HT-29 (cell line): ENCODE measurements at places on chromosomes 16 and 17.
A peak's percentile ranks its signal among the peaks of the same experiment; 100 is the strongest.

DNA sequence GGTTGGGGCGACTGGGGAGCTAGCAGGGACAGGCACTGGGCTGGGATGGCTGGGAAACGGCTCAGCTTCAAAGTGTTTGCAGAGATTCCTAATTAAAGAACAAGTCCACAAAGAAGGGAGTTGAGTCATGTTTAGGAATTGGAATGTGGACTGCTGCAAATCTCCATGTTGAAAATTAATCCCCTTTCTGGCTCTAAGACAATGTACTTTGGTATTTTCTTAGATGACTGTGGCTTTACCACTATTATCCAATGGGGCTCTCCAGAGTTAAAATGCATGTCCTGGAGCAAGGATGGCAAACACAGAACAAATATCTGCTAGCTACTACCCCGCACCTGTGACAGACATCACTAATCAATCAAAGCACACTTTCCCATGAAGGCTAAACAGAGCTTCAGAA lies 22.2 kb upstream of the WSCD1 start:
- DNase-seq = no peak

DNA sequence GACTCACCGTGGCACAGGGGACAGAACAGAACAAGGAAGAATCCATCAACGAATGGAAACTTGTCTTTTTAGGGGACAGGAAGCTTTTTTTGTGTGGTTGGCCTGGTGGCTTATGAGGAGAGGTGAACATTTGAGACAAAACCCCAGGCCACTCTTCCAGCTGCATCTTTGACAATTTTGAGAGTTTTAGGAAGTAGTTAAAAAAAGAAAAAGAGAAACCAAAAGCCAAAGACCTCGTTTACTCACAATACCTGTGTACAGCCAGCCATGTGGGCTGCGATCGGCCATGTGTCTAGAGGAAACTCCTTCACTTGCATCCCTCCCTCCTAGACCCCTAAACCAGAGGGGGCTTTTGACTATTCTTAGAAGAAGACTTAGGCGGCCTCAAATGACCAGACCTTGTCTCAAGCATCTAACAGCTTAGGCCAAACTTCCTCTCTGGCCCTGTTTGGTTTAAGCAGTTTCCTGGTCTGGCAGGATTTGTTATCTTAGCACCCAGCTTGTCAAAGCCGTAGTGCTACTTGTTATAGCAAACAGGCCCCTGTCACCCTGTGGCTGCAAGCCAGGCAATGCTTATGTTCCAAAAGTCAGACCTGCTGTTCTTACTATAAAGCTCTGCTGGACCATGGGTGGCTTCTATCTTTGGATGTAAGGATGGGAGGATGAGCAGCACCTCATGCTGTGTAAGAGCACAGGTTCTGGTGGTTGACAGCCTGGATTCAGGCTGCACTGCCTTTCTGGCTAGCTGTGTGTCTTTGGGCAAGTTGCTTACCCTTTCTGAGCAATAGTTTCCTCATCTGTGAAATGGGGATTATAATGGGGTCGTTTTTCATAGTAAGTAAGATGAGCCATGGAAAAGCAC lies 17.7 kb downstream of the KSR1 start:
- no peak for DNase-seq

GRCh38 chr17:15442311-15443180 lies 24.9 kb downstream of the CDRT4 start:
- DNase-seq = no peak

DNA sequence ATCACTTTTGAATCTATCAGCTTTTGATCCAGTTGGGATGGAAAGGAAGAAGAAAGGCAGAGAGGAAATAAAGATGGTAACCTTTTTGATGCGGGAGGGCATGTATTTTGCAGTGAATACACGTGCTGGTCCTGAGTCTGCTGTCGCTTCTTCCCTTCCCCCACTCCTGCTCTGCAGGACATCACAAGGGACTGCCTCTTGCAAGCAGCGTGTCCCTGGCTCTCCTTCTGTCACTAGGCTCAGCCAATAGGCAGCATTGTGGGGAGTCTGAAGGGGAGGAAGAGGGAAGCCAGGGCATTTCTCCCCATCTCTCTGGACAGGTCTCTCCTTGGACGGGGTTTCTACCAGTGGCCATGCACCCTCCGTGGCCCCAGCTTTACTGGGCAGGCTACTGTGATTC lies 15.7 kb upstream of the WFDC1 start:
- no peak for DNase-seq

DNA sequence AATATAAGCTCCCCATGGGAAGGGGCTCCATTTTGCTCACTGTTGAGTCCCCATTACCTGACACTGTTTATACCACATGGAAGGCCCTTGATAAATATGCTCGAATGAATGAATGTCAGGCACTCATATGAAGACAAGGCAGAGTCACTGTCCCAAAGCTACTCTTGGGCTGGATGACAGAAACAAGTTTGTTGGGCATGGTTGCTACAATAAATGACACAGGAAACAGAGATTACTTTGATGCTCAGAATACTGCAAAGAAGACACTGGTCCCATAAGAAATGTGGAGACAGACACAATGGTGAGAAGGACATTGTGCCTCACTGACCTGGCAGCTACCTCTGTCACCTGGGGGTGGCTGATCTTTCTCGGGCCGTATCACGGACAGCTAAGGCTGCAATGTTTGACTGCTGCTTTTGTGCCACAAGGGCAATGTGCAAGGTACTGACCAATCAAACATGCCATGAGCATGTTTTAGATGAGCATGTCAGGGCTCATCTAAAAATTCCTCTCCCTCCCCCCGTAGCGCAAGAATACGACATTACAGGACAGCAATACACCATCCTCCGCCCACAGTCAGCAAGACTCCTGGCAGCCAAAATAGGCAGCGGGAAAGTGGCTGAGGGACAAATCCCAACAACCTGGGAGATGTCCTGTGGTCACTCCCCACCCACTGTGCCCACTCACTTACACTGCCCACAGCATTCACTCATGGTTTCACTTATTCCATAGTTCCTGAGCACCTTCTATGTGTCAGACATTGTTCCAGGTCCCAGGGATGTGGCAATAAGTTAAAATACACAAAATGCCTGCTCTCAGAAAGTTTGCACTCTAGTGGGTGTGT lies 5.0 kb downstream of the PIK3R6 start:
- no peak for DNase-seq

- DNase-seq = peak; percentile 86
These were observed 355.3 kb downstream of the TOX3 start for GRCh38 chr16:52191531-52192134.

DNA sequence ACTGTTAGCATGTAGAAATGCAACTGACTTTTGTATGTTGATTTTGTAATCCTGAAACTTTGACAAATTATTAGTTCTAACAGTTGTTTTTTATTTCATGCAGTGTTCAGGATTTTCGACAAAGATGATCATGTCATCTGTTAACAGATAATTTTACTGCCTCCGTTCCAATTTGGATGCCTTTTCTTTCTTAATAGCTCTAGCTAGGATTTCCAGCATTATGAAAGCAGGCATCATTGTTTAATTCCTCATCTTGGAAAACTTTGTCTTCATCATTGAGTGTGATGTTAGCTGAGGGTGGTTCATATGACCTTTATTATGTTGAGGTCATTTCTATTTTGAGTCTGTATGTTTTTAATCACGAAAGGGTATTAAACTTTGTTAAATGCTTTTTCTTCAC lies 31.9 kb downstream of the RMI2 start:
- no peak for DNase-seq

GRCh38 chr16:22633799-22634198 lies 123.1 kb downstream of the NPIPB5 start:
- DNase-seq = no peak

GRCh38 chr17:37121616-37122015 lies 172.9 kb downstream of the AATF start:
- no peak for DNase-seq

GRCh38 chr17:80029258-80029974 lies 6.3 kb downstream of the TBC1D16 start:
- peak; percentile 41 for DNase-seq

- peak; percentile 17 for DNase-seq
These were observed 41.8 kb upstream of the CDH8 start for GRCh38 chr16:62077998-62078397.

DNA sequence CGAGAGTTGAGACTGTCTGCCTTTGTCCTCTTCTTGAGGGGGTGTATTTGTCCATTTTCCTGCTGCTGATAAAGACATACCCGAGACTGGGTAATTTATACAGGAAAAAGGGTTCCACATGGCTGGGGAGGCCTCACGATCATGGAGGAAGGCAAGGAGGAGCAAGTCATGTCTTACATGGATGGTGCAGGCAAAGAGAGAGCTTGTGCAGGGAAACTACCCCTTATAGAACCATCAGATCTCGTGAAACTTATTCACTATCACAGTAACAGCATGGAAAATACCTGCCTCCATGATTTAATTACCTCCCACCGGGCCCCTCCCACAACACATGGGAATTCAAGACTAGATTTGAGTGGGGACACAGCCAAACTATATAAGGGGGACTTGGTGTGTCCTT lies 338.2 kb upstream of the TNRC6C start:
- no peak for DNase-seq

- no peak for DNase-seq
These were observed 2.4 kb downstream of the ZNF598 start for GRCh38 chr16:2007081-2007836.

- DNase-seq = no peak
These were observed 68.1 kb upstream of the SEC14L1 start for GRCh38 chr17:77072670-77073069.

DNA sequence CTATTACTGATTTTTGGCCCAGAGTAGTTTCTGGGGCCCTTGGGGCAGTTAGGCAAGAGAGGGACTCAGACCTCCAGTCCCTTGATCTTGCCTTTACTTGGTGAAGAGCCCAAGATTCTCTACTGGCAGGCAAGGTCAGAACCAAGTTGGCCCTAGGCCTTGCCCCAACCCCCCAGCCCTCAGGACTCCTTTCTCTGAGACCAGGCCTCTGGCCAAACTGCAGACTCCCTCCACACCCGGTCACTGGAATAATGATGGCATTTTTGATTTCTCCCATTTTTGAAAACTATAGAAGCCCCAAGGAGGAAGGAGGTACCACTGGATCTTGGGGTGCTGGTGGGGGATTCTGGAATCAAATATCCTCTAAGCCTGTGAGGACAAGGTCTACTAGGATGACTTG lies 18.0 kb upstream of the HOXB9 start:
- DNase-seq = peak; percentile 56
